ENCODE measurements at places on chromosomes 2 and 18.

GRCh38 chr18:55838841-55839240, 250.8 kb upstream of the TCF4 start:
- DNase-seq, result no peak

- no peak for DNase-seq
Observed at GRCh38 chr2:238286987-238287736, 1.2 kb downstream of the PER2 start.

GRCh38 chr2:216736326-216736725, 41.0 kb upstream of the IGFBP5 start:
- no peak for DNase-seq

GRCh38 chr2:219291394-219291793, 12.2 kb downstream of the DNAJB2 start:
- no peak for DNase-seq

GRCh38 chr2:222938327-222938726, 77.5 kb downstream of the ACSL3 start:
- DNase-seq, result no peak

DNA sequence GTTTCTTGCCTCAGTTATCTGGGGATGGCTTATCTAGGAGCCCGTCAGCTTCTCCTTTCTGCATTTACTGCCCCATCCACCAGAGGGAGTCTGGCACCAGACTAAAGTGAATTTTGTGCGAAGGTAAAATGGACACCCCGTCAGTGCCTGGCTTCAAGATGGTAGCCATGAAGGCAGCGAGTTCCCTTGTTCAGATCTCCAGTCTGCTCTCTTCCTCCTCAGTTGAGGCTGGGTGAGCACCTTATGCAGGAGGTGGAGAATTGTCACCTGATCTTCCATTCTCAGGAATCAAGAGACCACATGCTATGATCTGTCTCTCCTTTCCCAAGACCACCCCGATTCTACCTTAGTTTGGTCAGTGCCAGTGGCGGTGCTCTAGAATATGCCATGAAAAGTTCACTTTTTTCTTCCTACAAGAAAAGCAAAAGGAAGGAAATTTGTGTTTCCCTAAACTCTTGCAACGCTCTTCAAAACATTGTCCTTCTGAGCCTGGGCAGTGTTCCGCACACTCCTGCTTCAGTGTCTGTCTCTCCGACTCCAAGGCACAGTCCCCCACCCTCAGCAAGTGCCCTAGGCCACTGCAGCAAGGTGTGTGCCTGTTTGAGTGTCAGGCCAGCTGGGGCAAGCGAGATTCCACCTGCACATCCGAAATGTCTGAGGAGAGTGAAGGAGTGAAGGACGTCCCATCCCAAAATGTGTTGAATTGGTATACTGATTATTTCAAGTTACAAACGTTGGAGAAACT, 168.6 kb downstream of the SS18 start:
- peak; percentile 45 for DNase-seq

GRCh38 chr2:152389483-152389882, 54.5 kb downstream of the FMNL2 start:
- no peak for DNase-seq

DNA sequence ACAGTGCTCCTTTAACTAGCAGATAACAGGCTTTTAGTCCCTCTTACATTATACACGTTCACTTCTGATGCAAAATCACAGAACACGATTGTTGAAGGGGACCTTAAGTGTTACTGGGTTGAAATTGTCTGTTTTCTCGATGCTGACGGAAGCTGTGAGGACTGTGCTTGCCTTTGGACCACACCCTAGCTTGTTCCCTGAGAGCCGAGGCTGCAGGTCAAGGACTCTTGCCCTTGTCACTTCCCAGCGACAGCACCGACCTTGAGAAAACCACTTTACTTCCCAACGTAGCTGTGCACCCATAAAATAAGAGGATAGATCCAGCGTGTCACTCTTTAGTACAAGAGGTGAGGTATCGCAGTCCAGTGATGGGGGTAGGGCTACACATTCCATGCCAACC, 701.0 kb downstream of the DCDC2C start:
- no peak for DNase-seq

- no peak for DNase-seq
Observed at GRCh38 chr2:224398289-224398688, 3.6 kb downstream of the FAM124B start.

DNA sequence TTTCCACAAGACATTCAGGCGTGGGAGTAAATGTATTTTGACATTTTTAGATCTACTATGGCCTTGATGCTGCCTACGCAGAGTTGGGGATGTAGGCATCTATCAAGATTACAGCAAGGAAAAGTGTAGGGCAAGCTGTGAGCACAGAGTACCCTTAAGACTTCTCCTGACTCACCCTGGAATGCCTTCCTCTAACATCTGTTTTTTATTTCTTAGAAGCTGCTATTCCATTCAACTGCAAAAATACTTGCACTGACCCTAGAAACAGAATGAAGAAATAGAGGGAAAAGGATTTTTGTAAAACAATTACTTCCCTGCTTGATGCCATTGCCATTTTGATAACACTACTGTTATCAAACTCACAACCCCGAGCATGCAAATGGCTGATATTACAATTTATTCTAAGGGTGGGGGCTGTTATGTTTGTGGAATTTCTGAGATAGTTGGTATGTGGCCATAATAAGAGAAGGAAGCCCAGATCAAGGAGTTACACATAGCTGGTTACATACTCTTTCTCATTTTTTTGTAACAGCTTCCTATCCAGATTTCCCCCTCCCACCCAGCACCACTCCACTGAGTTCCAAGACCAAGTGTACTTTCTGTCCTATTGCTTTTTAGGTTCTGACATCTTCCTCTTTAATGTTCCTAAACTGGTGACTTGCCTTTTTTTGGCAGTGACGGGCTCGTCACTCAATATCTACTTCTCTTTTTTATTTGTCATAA, 6.0 kb upstream of the ROCK1 start:
- DNase-seq, result no peak

DNA sequence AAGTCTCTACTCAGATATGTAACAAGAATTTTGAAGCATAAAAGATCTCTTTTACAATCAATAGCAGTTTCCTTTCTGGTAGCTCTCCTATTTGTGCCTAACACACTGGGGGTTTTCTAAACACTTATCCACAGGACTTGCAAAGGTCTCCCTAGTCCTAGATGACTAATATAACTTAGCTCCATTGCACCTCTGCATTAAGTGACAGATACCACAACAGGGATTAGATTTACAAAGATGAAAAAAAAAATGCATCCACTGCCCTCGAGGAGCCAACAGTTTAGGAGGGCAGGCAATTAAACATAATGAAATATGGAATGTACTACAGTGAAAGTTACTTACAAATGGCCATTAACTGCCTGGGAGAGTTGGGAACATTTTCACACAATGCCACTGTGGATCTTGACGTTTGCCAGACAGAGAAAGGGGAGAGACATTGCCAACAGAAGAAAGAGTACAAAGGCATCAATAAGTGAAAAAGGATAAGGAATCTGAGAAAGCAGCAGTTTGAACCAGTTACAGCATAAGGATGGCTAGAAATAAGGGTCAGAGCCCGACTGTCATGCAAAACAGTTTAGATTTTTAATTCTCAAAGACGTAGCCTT, 14.3 kb downstream of the PPP3R1 start:
- DNase-seq, result no peak

- no peak for DNase-seq
Observed at GRCh38 chr2:158786897-158787296, 8.2 kb upstream of the DAPL1 start.

GRCh38 chr2:85702172-85702571, 8.0 kb downstream of the GNLY start:
- peak; percentile 77 for DNase-seq

DNA sequence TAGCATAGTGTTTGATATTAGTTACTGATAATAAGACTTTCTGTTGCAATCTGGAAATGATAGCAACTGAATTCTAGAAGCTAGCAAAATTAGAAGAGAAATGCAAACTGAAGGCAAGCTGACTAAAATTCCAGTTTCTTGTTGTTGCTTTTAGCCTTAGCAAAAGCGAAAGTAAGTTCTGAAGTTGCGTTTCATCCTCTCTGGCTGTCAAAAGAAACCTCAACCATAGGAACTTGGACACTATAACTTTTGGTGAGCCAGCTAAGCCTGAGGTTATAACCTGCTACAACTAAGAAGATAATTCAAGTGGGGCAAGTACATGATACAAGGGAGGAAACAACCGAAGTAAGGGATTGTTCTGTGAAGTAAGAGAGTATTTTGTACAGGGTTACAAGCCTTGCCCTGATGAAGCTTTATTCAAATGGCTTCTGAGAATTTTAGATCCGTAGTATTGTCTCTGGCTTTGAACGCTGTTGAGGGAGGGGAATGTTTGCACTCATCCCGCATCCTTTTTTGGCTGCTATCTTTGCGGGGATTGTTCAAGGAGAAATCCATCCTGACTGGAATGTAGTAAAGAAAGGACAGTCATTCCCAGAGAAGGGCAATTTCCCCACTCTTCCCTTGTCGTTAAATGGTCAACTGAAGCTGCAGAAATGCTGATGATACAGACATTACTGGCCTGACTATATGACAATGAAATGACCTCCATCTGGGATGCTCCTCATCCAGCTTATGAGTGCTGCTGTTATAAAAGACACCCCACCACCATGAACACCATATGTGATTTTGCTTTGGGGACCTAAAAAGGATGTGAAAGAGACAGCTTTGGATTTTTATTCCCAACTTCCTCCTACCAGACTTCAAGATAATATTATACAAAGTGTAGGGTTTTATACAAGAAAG, 7.0 kb upstream of the TMX3 start:
- no peak for DNase-seq

DNA sequence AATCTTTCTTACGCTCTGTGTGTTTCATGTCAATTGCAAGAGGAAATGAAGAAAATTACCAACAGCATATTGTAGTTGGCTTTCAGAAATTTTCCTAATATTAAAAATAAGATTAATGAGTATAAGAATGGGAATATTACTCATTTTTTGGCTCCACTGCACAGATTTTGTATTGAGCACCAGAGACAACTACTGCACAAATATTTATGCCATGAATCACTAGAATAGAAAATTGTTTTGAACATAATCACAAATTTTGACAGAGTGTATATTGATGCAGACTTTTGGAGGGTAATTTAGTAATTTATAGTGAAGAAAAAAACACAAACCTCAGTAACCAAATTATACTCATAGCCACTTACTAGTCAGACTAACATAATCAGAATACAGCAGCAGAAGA, 118.3 kb downstream of the DOK6 start:
- DNase-seq, result no peak

GRCh38 chr18:63844254-63844653, 43.3 kb upstream of the SERPINB2 start:
- DNase-seq, result no peak

DNA sequence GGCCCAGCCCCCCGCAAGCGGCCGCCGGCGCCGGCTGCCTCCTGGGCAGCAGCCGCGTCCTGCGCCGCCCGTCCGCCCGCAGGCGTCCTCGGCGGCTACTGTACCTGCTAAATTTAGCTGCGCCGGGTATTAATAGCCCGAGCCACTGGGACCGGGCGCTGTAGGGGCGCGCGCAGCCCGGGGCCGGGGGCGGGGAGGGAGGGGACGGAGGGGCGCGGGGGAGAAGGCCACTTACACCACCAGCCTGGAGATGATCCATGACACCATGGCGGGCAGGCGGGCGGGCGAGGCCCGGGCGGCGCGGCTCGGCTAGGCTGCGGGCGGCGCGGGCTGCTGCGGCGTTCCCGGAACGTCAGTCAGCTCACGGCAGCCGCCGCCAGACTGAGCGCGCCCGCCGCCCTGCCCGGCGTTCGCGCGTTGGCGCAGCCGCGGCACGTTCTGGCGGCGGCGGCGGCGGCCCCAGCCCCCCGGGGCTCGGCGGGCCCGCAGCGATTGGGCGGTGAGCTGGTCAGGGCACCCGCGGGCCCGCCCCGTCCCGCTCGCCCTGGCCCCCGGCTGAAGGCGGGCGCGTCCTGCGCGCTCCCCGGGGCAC, at the start of gene REEP1:
TSS of gene REEP1 (minus strand) at position 383 of the 592 bp plus-strand sequence. CDS start at position 267, 116 bp downstream.
- DNase-seq, result no peak
